Stimulated activated CD8-positive, alpha-beta memory T cell treated with anti-CD3 and anti-CD28 coated beads, Interleukin-4, amount 100 ng/mL, for 1 hour (primary cell): ENCODE measurements at places on chromosomes 13 and 19.

DNA sequence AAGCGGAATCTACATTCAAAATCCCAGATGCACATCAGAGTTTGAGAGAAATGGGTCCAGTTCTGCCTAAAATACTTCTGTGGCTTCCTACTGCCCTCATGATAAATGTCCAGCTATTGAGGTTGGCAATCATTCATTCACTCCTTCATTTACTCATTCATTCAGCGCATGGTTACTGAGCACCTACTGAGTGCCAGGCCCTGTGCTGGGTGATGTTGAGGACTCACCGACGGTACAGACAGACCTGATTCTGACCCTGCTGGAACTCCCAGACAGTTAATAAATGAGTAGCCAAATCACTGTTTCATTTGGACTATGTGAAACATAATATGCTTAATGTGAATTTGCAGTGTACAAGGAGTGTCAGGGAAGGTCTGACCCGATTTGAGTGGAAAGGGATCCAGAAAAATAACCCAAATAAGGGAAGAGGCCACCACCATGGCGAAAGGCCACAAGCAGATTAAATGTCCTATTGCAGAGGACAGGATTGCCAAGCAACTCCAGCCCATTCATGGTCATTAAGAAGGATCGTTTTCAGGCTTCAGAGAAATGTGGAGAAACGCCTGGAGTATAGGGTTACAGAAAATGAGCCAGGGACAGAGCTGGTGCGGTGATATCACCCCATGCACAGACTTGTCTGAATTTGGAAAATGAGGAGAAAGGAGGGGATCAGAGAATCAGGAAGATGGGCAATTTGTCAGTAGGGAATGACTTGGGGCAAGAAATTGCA is 20.5 kb downstream of the DYRK1B start:
- no peak for DNase-seq

DNA sequence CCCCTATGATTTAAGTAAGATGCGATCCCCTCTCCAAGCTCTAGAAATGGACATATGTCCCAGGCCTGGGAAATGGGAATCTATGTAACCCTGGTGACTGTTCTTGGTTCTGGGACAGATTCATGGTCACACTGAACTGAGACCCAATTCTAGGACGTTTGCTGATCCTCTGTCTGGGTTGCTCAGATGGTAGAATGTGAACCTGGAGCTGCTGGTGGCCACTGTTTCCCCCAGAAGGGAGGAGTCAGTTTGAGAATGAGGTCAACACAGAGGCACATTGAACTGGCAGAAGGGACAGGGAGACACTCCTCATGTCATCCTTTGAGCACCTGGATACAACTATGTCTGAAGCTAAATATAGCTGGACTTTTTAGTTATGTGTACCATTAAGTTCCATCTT is 29.1 kb downstream of the FAM187B start:
- DNase-seq = no peak

GRCh38 chr19:54191811-54192453 is 824 bp downstream of the TSEN34 start:
- DNase-seq = no peak

DNA sequence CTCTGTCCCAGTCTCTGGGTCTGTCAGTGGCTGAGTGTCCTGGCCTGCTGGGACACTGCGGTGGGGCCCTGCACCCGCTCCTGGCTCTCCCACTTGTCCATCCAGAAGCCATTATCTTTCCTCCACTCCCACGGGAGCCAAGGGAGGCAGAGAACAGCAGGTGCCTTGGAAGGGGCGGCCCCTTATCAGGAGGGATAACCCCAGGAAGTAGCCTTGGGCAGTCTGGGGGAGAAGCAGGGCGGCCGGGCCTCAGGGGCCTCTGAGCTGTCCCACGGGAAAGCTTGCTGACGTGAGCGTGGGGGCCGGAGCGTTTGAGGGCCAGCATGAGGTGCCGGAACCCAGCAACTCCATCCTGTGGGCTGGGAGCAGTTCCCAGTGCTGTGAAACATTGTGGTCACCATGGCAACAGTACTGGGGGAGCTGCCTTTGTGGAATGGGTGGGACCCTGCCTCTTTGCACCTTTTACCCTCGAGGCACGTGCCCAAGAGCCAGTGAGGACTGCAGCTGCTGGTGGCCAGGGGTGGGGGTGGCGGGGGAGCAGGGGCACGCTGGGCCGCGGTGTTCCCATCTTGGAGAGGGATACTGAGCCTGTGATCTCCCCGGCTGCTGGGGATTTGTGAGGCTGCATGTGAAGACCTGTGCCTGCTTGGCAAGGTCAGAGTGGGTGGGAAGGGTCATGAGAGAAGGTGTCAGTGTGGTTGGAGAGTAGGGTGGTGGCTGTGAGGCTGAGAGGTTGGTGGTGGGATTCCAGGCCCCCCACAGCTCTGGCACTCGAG is 20.9 kb downstream of the KLHL26 start:
- DNase-seq = no peak

GRCh38 chr13:81602241-81602640 is 1261.3 kb upstream of the SPRY2 start:
- DNase-seq = no peak

GRCh38 chr19:51119101-51119500 is 5.6 kb upstream of the SIGLEC9 start:
- no peak for DNase-seq

DNA sequence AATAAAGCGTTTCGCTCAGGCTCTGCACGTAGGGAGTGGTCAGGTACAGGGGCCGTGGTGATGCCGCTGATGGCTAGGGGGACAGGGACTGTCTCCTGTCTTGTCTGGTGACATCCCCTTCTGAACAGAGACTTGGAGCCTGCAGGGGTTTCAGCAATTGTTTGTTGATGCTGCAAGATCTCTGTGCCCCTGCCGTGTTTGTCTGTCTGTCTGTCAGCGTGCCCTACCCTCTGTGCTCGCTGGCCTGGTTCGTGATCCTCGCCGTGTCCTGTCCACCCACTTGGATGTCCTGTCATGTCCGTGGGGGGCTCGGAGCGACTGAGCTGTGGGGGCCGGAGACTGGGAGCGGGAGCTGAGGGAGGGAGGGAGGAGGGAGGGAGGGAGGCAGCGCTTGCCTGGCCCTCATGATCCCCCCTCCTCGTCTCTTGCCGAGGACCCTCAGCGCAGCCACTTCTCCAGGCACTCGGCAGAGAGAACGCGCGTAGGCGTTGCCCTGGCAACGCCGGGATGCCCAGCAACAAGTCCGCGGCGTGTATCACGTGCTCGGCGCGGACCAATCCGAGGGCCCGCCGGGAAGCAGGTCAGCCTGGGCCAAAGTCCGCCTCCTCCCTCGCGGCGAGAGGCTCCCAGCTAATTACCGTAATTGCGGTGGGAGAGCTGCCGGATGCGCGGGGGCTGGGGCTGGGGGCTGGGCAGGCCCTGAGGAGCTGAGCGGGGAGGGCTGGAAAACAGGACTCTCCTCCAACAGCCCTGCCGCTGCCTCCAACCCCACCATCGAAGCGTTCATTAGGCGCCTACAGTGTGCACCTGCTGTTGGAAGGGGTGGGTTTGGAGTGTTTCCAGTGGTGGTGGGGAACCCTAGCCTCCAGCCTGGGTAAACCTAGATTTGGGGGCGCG is 31.9 kb upstream of the FEM1A start:
- peak; percentile 22 for DNase-seq

DNA sequence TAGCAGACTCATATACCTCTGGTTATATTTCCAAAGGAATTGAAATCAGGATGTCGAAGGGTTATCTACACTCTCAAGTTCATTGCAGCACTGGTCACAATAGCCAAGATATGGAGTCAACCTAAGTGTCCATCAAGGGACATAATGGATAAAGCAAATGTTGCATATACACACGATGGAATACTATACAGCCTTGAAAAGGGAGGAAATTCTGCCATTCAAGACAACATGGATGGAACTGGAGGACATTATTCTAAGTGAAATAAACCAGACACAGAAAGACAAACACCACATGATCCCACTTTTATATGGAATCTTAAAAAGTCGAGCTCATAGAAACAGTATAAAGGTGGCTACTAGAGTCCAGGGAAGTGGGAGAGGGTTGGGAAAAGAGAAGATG is 13.6 kb upstream of the ERCC1 start:
- no peak for DNase-seq

- DNase-seq = no peak
Observed at GRCh38 chr13:24281188-24282008, 28.0 kb upstream of the C1QTNF9 start.

- DNase-seq = no peak
Observed at GRCh38 chr13:45300190-45300985, 40.6 kb downstream of the TPT1 start.

- DNase-seq = no peak
Observed at GRCh38 chr13:110246530-110246929, 60.4 kb downstream of the COL4A1 start.

DNA sequence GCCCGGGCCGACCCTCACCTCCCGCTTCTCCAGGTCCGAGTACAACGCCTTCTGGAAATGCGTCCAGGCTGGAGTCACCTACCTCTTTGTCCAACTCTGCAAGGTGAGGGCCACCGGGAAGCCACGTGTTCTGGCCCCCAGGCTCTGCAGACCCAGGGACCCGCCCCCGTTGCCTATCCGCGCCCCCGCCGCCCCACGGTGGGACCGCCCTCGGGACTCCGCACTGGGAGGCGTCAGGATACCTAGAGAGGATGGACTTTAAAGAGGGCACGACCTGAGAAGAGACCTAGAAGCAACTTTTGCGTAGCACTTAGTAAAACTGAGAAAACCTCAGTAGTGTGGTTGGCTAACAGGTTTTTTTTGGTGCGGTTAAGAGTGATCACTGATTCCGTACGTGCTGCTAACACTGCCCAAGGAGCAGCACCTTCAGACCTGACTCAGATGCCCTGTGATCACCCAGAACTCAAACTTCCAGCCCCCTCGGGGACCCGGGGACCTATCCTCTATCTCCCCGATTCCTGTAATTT is 492 bp downstream of the TMEM147 start:
- no peak for DNase-seq

DNA sequence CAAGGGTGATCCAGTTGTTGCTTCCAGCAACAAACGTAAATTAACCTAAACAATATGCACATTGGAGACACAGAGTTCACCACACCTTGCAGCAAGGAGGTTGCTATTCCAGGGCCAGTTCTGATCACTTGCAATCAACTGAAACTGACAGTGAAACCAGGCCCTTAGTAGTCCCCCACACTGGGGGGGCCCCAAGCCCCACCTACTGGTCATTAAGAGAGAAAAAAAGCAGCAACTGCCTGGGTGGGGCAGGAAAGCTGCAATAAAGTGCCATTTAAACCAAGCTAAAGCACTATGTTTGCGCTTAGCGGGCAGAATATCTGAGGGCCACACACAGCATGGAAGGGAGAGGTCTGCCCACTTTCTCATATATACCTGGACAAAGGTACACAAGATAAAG is 51.5 kb downstream of the ATP7B start:
- DNase-seq = no peak

- DNase-seq = no peak
Observed at GRCh38 chr13:109384491-109385241, 401.7 kb downstream of the IRS2 start.

GRCh38 chr13:40024967-40025714 is 369.7 kb downstream of the COG6 start:
- DNase-seq = no peak

GRCh38 chr19:6238256-6238642 is 41.5 kb downstream of the MLLT1 start:
- DNase-seq = no peak

- DNase-seq = no peak
Observed at GRCh38 chr19:49932731-49933131, 3.4 kb upstream of the NUP62 start.

- DNase-seq = no peak
Observed at GRCh38 chr13:22776394-22777186, 404.2 kb upstream of the SGCG start.

- no peak for DNase-seq
Observed at GRCh38 chr13:94622344-94622743, 20.7 kb downstream of the GPR180 start.
